Fibroblast of skin of right biceps (primary cell): ENCODE measurements at places on chromosomes 1 and 21.

DNA sequence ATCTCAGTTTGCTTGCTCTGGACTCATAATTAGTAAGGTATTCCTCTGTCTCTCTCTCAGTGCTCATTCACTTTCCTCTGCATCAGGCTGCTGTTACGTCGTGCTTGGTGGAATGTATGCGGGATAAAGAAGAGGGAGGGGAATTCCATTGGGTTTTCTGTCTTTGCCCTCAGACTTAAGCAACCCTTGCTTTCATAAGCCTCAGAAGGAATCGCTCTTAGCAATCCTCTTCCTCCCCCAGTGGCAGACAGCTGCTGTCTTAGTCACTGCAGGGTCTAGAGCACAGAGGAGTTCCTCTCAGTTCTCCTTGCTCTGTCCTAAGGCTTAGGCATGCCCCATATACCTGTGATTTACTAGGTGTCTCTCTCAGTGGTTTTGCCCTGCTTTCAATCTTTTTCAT is 19.1 kb upstream of the NTMT2 start:
- peak; percentile 98 for DNase-seq

GRCh38 chr1:205547936-205548827 is 43.7 kb downstream of the CDK18 start:
- no peak for DNase-seq

DNA sequence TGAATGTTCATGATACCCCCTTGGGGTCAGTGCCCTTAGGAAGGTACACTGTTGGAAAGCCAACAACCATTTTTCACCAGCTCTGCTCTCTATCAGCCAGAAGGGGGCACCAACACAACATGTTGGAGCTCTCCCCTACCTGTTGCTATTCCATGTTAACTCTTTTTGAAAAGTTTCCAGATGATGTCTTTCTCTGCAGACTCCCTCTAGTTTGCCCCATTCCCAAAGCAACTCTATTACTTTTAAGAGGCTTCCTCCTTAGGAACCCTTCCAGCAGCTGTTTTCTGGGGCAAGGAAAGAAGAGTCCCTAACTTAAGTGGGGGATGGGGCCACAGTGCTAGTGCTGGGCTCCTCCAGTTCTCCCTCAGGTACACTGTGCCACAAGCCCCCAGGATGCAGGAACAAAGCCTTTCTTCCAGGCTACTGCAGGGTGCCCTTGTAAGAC is 22.9 kb upstream of the NDC1 start:
- DNase-seq = peak; percentile 62

DNA sequence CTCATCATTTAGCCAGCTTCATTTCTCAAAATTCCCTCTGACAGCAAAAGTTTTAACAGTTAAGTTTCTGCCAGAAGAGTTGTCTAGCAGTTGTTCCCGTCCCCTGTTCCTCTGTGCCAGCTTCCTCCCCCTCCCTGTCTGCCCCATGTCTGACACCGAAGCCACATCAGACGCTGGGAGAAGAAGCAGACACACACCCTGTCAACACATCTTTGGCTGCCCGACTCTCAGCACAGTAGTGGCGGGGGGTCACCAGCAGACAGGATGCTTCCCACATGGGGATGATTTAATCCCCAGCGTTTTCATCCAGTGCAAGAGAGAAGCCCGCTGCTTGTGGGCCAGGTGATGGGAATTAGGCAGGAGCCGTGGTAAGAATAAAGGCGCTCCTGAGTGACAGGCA is 379.4 kb upstream of the RUNX1 start:
- DNase-seq = peak; percentile 90

- no peak for DNase-seq
Measured at GRCh38 chr21:45916011-45916840, 65.3 kb upstream of the COL6A1 start.
